ENCODE measurements at places on chromosomes 11 and 22.

- DNase-seq, result no peak
Observed at GRCh38 chr11:113859665-113860064, 15.7 kb downstream of the USP28 start.

- DNase-seq, result no peak
Observed at GRCh38 chr11:63643205-63643604, 28.0 kb downstream of the ATL3 start.

DNA sequence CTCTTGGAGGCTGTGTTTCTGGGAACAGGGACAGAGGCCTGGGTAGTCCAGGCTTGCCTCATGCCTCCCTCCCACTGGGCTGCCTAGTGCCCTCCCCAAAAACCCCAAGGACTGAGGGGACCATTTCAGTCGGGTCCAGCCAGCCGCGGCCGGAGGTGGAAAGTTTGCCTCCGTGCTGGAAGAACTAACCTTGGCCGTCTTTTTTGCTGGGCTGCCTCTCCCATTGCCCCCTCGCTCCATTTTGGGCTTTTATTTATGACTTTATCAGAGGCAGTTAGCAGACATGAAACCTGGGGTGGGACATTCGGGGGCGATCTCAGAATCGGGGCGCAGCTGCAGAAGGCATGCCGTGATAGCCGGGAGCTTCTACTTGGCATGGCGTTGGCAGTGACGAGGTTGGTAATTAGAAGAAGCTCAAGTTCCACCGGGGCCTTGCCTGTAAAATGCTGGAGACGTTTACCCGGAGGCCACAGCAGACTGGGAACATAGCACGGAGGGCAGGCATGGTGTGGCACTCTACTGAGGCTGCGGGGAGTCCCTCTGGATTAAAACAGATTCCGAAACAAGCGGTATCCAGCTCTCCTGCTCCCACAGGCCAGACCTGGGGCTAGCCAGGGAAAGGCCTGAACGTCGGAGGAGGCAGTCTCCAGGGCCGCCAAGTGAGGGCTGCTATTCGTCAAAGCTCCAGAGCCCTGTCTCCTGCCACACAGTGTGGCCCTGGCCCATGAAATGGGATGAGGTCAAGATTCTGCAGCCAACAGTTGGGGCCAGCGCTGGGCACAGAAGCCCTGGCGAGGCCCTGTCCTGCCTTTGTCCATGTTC, 76.4 kb upstream of the PPARA start:
- DNase-seq, result no peak

DNA sequence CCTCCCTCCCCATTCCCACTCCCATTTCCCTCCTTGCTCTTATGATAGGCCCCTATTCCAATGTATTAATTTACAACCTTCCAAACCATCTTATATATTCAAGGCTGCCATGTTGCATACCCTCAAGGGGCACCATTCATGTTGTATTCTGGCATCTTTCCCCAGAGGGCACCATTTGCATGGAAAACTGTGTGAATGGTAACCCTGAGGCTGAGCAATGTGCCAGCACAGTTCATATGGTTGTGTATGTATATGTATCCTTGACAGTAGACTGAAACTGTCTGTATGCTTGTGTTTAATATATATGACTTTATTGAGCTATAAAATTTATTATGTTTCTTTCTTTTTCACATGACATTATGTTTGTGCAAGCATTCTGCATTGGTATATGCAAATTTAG, 7.3 kb downstream of the RASSF10 start:
- DNase-seq, result no peak

DNA sequence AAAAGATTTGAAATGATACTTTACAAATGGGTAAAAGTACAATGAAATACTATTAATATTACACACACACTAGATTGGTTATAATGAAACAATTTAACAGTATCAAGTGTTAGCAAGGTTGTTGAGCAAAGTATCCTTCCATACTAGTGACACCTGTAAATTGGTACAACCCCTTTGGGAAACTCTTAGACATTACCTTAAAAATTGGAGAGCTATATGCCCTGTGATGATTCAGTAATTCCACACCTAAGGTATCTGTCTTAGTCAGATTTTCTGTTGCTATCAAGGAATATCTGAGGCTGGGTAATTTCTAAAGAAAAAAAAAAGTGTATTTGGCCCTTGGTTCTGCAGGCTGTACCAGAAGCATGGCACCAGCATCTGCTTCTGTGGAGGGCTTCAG, 7.4 kb upstream of the GDPD4 start:
- no peak for DNase-seq

GRCh38 chr11:44942029-44942955, 8.4 kb downstream of the TP53I11 start:
- no peak for DNase-seq

DNA sequence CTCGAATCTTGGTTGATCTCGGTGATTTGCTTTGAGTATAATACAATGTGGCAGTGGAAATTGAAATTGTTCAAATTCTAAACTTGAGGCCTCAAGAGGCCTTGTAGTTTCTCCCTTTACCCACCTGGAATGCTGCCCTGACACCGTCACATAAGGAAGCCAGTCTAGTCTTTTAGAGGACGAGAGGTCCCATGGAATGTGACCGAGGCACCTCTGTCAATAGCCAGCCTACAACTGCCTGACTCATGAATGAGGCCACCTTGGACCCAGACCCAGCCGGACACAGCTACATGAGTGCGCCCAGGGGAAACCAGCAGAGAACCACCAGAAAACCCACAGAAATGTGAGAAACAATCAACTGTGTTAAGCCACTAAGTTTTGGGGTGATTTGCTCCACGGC, 52.5 kb downstream of the RPL27A start:
- no peak for DNase-seq

- DNase-seq, result no peak
Observed at GRCh38 chr11:82802710-82803109, 69.0 kb upstream of the FAM181B start.

GRCh38 chr22:44793506-44794172, 41.3 kb downstream of the ARHGAP8 start:
- DNase-seq, result no peak

Data from fibroblast of upper back skin (primary cell).